Posterior vena cava (tissue), 2 donors: ENCODE measurements at places on chromosomes 2 and 18. TPM values are rescaled to one million over a fixed set of nuclear protein-coding genes. Genes with fewer than 3 reads are reported as not detected.

The C2orf80 gene
- total RNA-seq: not detected

The CACNB4 gene
- total RNA-seq: 10.5 TPM

The GCC2 gene
- total RNA-seq: 39.8 TPM

DNA sequence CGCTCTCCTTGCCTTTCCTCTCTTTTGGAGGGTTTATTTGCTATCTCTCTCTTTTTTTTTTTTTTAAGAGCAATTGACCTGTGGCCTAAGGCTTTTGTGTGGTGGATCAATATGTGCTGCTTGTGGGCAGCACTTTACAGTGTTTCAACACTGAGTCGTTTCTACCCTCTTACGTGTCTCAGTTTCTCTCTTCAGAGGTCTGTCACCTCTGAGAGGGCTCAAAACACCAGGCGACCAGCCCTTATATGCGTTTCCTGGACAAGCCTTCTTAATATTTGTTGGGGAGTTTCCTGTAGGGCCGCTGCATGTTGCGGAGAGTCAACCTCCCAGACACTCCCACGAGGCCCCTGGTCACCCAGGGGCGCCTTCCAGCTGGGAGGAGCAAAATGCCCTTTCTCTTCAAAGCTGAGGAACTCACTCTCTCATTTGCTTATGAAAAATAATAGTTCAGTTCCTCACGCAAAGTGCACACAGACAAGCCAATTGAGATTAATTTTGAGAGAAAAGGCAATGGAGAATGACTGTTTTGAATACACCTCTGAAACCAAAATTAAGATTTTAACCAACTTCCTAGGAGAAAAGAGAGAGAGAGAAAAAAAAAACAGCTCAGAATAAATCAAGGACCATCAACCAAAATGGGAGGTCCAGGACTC lies 96.3 kb upstream of the B3GNT2 start:
- no peak for DNase-seq

DNA sequence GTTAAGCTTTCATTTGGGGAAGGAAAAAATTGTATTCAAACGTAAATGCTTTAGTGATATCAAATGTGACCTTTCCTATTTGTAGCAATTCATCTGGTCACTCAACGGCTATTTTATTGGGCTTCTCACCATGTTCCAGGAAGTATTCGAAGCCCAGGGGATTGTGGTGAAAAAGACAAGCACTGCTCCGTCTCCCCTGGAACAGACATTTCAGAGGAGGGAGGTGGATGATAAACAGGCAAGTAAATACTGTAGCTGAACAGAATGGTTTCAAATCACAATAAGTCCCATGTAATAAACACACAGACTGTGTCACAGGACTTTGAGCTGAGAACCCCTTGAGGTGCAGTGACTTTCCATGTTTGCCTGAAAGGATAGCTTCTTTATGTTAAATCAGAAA lies 464.7 kb upstream of the HNRNPA3 start:
- no peak for DNase-seq

- DNase-seq: no peak
These were observed 108.7 kb downstream of the C18orf54 start for GRCh38 chr18:54466248-54467005.

DNA sequence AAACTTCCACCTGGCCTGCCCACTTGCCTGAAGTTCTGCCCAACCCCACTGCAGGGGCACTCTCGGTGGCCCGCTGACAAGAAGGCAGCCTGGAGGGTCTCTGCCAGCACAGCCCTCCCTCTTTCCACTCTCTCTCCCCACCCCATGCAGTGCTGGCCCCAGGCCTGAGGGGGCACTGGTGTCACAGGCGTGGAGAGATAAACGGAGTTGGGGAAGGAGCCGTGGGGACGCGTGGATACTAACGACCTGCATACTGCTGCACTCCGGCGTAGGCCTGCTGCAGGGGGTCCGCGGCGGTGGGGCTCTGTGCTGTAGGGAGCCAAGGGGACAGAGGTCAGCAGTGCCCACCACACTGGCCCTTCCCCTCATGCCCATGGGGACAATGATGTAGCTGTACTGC lies 299.3 kb downstream of the CELF4 start:
- DNase-seq: no peak

DNA sequence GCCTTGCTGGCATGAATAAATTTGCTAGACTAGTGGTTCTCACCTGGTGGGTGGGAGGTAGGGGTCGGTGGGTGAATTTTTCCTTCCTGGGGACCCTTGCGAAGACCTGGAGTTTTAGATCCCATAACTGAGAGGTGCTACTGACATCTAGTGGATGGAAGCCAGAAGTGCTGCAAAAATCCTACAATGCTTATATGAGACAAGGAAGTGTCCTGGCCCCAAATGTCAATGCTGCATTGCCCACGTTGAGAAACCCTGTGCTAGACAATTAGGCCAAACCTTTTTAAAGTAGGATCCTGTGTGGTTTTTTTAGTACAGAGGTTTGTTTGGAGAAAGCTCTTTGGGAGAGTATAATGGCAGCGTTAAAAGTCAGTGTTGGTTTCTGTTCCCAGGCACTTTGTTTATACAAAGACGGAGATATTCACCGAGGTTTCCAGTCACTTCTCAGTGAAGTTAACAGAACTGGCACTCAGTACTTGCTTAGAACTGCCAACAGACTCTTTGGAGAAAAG lies 9.6 kb downstream of the SERPINB8 start:
- no peak for DNase-seq

- DNase-seq: no peak
These were observed 111.3 kb downstream of the WDSUB1 start for GRCh38 chr2:159175182-159175581.
